Progenitor cell of endocrine pancreas (in vitro differentiated cells): ENCODE measurements at places on chromosomes 3 and 15.

DNA sequence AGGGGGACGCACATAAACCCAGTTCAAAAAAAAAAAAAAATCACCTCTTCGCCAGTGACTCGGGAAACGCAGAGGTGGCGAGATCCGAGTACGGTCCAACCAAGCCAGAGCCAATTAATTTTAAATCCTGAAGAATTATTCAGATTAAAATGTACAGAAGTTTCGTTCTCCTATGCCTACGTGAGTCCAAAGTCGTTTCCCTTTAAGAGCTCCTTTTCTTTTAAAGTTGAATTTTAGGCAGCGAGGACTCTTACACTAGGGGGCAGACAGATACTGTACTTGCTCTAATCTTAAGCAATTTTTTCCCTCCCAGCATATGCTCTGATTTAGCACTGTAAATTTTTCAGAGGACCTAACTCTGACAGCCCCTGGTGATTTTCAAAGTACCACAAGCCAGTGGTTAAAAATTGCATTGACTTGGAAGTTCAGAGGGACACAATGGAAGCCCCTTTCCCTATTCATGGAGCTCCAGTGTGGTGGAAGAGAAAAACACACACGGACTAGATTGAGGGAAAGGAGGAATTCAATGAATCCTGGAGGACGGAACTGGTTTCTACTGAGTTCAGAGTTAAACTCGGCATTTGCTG lies 3.3 kb upstream of the NR2F2 start:
- no peak for DNase-seq

GRCh38 chr3:145798696-145799537 lies 362.1 kb downstream of the PLOD2 start:
- DNase-seq = no peak

GRCh38 chr3:100631236-100631635 lies 21.8 kb downstream of the ADGRG7 start:
- no peak for DNase-seq

- DNase-seq = no peak
Observed at GRCh38 chr3:10694179-10694578, 121.8 kb upstream of the SLC6A11 start.

DNA sequence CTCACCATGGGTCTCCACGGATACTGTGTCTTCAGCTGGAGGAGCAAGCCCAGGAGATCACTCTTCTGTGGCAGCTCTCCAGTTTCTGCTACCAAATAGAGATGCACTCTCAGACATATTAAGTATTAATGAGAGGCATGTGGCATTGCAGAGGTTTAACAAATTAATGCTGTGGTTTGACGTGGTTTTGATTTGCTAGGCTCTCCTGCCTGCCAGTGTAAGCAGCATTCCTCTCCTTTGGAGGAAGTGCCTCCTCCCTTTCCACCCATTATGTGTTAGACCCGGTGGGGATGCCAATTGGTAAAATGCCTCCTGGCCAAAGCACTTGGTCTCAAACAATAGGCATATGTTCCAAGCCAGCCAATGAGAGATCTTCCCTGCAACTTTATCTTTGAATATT lies 124.8 kb downstream of the MYLK start:
- DNase-seq = no peak

DNA sequence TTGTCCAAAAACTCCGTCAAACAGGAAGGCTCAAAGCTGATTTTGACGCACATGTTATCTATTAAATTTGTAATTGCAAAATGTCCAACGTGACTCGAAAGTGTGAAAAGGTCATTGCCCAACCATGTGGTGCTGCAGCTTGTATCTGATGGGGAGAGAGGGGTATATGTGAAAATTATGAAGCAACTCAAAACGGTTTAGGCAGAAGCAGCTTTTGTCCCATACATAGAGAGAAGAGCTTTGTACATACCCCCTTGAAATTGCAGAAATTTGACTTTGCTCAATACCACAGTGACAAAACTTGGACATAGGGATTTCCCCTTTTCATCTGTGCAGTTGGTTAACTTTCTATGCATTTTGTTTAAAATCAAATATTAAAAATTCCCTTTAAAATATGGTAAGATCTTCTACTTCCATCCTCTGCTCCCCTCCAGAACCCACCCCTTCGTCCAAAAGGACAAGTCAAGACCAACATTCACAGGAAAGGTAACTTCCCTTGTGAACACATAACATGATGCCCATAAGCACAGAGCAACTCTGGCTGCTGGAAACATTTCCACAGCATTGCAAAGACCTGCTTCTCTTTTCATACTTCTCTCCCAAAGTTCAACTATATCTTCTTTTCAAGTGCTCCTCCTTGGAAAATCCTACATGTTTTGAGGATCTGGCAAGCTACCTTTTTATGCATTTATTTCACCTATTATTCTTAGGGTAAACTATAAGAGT lies 253.7 kb upstream of the THBS1 start:
- DNase-seq = no peak

DNA sequence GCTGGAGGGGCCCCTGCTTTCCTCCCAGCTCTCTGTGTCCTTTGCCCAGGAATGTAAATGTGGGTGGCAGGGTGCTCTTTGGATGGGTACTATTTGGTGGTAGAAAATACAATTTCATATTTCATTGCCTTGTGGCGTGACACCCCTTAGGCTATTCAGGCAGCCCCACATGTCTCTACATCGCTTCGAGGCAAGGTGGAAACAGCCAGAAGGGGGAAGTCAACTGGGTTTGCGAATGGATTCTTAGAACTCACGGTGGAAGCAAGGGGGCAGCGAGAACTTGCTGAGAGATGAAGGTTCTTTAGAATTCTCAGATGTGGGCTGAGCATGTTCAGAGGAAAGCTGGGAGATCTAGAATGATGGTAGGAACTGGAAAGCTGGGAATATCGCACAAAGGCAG lies 25.3 kb downstream of the PLA2G4D start:
- no peak for DNase-seq

GRCh38 chr3:11643201-11643603 lies 513 bp downstream of the VGLL4 start:
- DNase-seq = peak; percentile 18

DNA sequence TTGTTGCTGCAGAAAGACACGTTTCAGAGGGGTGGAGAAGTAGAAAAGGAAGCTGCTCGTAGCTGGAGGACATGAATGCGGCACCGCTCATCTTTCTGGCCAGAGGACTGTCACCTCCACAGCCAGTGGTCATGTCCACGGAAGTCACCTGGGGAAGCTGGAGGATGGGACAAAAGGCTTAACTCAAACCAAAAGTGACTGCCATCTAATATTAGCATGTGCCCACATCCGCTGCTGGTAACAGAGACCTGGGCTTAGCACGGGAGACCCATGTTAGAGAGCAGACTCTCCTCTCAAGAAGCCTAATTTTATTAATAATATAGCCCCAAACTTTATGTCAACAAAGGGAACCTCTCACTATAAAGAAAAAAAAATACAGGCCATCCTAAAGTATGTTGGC lies 5.9 kb downstream of the MEX3B start:
- no peak for DNase-seq

- DNase-seq = peak; percentile 65
Observed at GRCh38 chr3:179652447-179653095, at the start of gene USP13. TSS of gene USP13 (plus strand) at chr3:179653040. CDS start at chr3:179653226, 186 bp downstream.

DNA sequence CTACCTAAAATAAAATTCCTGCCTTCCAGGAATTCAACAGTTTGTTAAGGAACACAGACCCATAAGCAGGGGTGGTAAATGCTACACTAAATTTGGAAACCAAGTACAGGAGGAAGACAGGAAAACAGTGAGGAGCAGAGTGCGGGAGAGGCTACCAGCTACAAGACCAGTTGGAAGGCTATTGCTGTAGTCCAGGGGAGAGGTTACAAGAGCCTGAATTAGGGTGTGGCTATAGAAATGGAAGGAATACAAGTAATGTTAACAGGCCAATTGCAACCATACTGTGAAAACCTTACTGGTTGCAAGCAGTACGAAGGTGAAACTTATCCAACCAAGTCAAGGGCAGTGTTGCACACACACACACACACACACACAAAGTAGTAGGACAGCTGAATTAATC lies 880 bp upstream of the ARMC8 start:
- no peak for DNase-seq

DNA sequence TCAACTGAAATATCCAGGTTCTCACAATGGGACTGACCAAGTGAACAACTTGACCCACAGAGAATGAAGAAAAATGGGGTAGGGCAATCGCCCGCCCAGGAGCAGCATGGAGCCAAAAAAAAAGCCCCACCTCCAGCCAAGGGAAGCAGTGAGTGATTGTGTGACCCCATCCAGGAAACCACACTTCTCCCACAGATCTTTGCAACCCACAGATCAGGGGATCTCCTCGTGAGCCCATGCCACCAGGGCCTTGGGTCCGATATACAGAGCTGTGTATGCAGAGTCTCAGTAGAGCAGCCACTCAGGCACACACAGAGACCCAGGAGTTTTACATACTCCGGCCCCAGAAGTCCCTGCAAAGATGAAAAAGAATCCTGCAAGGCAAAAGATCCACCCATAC lies 35.7 kb downstream of the PYGO1 start:
- no peak for DNase-seq

- DNase-seq = no peak
Observed at GRCh38 chr15:48367483-48367882, 36.3 kb downstream of the DUT start.

- no peak for DNase-seq
Observed at GRCh38 chr3:185527364-185527763, 25.0 kb downstream of the LIPH start.

- no peak for DNase-seq
Observed at GRCh38 chr3:63862804-63863149, 828 bp downstream of the THOC7 start.

- no peak for DNase-seq
Observed at GRCh38 chr15:60901647-60902046, 327.5 kb downstream of the RORA start.

- DNase-seq = peak; percentile 72
Observed at GRCh38 chr15:64905119-64905831, 6.4 kb upstream of the ANKDD1A start.

- DNase-seq = no peak
Observed at GRCh38 chr15:90560229-90560776, 30.6 kb downstream of the CRTC3 start.
